ENCODE measurements at places on chromosomes 4 and X.

DNA sequence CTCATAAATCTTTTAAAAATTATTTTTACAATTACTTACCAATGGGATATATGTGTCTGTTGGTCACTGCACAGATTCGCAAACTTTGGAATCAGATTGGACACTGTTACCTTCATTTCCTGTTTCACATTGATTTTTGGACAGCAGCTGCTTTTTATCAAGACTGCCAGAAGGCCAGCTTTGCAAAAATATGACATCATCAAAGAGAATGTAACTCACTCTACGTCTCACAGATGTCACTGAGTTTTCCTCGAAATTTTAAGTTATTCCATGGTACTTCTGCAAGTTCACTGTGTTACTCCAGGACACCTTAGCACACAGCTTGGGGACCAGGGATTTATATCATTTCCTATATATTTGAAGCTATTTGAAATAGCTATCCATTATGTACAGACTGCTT is 31.8 kb upstream of the MAGEB2 start:
- no peak for DNase-seq

DNA sequence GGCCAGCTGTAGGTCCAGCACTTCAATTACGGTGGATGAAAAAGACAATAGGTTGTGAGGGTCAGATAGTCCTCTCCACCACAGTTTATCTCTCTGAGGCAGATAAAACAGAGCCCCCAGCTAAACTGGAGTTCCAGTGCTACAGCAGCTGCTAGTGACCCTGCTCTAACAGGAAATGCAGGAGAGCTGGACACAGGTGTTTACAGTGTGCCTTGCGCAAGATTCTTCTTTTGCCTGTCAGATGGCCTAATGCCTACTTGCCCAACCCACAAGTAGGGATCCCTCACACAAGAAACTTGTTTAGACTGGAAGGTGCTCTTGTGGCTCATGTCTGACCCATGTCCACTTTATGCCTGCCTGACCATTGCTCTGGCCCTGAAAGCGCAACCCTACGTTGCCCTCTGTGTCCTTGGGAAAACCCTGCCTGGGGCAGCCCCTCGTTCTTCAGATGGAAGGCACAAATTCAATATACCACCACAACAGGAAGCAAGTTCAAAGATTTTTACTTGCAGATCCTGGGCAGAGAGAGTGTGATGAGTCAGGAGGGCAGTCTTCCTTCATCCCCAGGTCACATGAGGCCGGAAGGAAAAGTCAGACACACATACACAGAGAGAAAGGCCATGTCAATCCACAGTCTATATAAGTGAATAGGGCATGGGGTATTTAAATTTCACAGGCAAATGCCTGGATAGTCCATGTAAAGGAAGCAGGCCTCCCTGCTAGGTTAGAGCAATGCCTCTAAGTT is 105.1 kb upstream of the ADGRL3 start:
- no peak for DNase-seq

GRCh38 chr4:185464183-185464582 is 7.3 kb downstream of the CCDC110 start:
- DNase-seq: no peak

DNA sequence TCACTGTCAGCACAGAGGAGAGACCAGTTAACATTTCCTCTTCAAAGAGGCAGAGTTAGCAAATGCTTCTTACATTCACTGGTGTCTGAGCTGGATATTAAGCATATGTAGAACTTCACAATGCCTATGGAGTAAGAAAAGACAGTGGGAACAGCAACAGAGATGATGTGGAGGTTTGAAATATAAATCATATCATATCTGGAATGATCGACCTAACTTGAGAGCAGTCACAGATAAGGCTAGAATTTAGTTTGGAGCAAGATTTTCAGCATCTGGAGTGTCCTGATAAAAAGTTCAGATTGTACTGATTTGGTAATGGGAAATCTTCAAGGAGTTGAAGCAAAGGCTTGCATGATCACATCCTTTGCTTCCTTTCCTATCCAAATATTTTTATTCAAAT is 90.5 kb upstream of the ANKRD50 start:
- DNase-seq: no peak

GRCh38 chrX:39907964-39908661 is 189.6 kb downstream of the BCOR start:
- DNase-seq: no peak

DNA sequence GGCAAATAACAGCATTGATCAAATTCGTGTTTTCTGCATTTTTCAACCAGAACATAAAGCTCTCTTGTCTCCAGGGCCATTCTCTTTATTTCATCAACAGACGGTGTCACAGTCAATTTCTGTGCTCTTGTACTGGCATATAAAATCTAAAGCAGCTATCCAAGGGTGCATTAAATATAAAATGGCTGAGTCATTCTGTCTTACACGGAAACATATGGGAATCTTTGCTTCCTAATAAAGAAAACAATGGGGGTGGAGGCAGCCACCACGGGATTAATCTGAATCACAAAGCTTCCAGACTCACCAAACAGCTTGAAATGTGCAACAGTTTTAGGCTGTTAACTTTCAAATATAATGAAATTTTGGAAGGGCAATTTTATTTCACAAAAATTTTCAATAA is 132.6 kb downstream of the IL15 start:
- DNase-seq: no peak

- no peak for DNase-seq
Observed at GRCh38 chr4:23166407-23166806, 473.7 kb downstream of the GBA3 start.

- DNase-seq: no peak
Observed at GRCh38 chrX:129840344-129840743, 3.3 kb downstream of the ZDHHC9 start.

DNA sequence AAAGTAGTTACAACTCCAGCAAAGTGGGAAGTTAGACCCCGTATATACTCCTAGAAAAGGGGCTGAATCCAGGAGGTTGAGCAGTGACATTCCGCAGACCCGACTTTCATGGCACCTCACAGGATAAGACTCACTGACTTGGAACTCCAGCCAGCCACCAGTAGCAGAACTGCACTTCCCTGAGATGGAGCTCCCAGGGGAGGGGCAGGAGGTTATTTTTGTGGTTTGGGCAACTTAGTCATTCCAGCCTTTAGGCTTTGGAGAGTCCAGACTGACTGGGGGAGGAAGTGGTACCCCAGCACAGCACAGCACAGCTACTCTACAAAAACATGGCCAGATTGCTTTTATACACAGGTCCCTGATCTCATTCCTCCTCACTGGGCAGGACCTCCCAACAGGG is 319.1 kb downstream of the PCDH19 start:
- DNase-seq: no peak

GRCh38 chr4:158807691-158808090 is 38.9 kb downstream of the FNIP2 start:
- no peak for DNase-seq

DNA sequence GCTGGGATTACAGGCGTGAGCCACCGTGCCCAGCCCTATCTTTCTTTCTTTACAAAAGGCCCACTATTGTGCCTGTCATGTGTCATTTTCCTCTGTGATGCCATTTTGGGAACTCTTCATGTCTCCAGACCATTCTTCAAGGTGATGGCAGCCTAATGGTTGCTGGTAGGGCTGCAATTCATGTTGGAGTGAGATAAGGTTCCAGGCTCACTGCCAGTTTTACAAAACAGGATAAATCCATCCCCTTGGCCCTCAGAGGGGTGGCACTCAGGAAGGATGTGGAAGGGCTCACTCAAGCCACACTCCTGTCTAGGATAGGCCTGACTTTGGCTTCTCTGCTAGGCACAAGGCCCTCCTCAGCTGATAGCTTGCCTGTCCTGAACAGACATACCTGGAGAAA is 3.8 kb downstream of the TCEAL9 start:
- DNase-seq: no peak

- no peak for DNase-seq
Observed at GRCh38 chr4:60201052-60201673, 999.0 kb upstream of the ADGRL3 start.

- DNase-seq: no peak
Observed at GRCh38 chr4:78214078-78214477, 157.0 kb downstream of the FRAS1 start.

GRCh38 chrX:128106630-128107029 is 54.4 kb upstream of the ACTRT1 start:
- no peak for DNase-seq

DNA sequence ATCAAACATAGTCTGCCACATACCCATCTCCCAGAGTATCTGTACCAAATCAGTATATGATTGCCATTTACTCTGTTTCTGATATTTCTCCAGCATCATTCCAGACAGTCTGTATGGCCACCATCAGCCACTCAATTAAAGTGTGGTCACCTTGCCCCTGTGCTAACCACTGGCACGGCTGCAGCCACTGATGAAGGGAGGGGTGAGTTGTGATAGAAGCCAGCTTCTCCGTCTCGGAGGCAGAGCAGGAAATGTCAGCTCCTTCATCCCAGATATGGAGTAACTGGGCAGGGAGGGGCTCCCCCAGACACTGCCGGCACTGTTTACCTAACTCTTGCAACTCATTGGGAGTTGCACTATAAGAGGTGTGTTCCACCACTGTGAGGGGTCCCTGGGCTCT is 30.3 kb downstream of the CXCL13 start:
- DNase-seq: no peak

- DNase-seq: no peak
Observed at GRCh38 chr4:84952776-84953175, 13.7 kb downstream of the WDFY3 start.

- DNase-seq: no peak
Observed at GRCh38 chr4:107835406-107835805, 10.7 kb downstream of the SGMS2 start.

- no peak for DNase-seq
Observed at GRCh38 chrX:3380603-3381002, 34.2 kb upstream of the MXRA5 start.

- DNase-seq: no peak
Observed at GRCh38 chrX:49059201-49059600, 402 bp downstream of the CCDC120 start.

DNA sequence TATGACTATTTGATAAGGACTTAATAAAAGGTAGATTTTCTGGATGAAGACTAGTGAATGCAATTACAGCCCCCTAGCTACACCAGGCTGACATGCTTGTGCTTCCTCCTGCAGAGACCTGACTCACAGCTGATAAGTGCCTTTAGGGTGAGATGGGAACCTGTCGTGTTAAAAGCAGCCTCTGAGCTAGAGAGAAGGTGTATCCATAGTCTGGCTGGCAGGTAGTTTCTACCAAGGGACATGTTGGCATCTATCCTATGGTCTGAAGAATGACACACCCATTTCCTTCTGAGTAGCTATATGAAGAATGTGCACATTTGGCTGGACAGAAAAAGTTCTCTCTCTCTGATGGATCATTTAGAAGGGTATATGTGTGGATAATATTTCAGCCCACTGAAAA is 64.1 kb downstream of the PARM1 start:
- DNase-seq: no peak

- DNase-seq: no peak
Observed at GRCh38 chr4:172778583-172778982, 390.0 kb upstream of the GALNT7 start.
